Hypothalamus (tissue), 51 donors: ENCODE measurements at places on chromosomes 7 and 10.

GRCh38 chr7:19296617-19297016, 151.4 kb upstream of the FERD3L start:
- DNase-seq, result no peak

GRCh38 chr7:101125989-101126650, 784 bp upstream of the SERPINE1 start:
- no peak for DNase-seq

- no peak for DNase-seq
These were observed 22.7 kb upstream of the AGFG2 start for GRCh38 chr7:100516135-100516812.

- no peak for DNase-seq
These were observed 660.9 kb downstream of the SDK1 start for GRCh38 chr7:3961857-3962503.

DNA sequence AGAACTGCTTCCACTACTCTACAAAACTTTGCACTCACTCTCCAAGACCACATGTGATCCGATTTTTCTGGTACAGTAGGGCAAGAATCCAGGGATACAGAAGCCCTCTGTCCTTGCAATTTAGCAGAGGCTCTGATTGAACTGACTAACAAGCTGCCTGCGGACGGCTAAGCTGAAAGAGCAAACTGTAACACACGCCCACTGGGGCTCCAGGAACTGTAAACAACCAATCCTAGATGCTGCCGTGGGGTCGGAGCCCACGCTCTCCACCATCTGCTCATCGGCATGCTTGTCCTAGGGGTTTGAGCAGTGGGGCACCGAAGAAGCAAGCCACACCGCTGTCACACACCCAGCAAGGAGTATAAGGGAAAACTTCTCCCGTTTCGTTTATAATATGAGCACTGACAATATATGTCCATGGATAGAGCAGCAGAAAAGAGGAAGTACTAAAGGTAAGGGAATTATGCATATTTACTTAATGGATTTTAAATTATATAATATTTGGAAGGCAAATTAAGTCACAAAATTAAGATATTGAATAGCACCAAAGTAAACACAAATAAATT, 634.4 kb upstream of the POT1 start:
- DNase-seq, result no peak

DNA sequence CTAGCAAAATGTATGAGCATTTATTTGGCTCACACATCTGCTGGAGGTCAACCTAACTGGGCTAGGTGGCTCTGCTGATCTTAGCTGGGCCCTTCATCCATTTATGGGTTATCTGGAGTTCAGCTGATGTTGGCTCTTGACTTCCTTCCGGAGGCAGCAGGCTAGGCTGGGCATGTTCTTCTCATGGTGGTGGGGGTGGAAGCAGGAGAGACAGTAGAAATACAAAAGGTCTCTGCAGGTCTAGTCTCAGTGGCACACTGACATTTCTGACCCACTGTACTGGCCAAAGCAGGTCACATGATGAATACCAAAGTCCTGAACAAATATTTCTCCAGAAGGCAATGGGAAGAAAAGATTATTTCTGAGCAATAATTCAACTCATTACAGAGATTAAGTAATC, 334.6 kb downstream of the CRPPA start:
- DNase-seq, result no peak

- no peak for DNase-seq
These were observed 18.4 kb downstream of the SLC18A2 start for GRCh38 chr10:117259279-117259678.

GRCh38 chr10:123203393-123204126, 49.4 kb downstream of the BUB3 start:
- no peak for DNase-seq

GRCh38 chr7:8121243-8121642, 140.7 kb downstream of the ICA1 start:
- DNase-seq, result no peak

DNA sequence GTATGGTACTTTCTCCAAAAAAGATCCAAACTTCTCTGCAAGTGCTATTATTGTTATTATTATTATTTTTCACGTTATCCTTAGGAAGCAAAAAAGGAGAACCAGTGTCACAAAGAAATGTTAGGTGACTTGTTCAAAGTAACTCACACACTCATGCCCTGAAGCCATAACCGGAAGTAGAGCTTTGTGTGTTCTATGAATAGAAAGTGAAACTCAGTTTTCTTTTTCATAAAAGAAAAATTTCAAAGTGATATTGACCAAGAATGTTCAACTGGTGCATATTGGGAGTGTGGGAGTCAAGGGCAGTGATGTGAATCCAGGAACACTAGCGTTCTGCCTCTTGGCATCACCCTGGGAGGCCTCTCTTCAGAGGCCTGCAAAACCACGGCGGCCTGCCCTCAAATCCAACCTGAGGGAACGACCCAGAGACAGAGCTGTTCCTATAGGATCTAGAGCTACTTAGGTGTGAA, 106.1 kb downstream of the PRKCQ start:
- DNase-seq, result no peak

DNA sequence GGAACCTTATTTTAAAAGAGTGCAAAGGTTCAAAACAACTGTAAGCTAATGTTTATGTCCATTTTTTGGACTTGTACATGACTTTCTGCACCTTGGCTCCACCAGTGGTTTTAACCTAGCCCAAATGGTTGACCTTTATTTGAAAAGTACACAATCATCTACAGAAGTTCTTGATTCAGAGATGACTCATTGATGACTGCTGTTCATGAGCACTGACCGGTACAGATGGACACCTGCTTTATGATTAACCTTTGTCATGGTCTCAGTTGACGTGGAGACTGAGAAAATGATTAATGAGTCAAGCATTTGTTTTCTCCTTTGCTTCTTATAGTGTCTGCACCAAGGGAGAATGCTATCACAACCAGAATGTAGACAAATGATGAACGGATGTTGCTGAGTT, 55.7 kb upstream of the PTER start:
- DNase-seq, result no peak

- DNase-seq, result peak; percentile 87
These were observed 961.5 kb downstream of the KCNMA1 start for GRCh38 chr10:76675951-76676587.

- DNase-seq, result no peak
These were observed 25.6 kb upstream of the GALNTL5 start for GRCh38 chr7:151930695-151931094.

- no peak for DNase-seq
These were observed 46.6 kb downstream of the LRRN3 start for GRCh38 chr7:111137296-111138192.

DNA sequence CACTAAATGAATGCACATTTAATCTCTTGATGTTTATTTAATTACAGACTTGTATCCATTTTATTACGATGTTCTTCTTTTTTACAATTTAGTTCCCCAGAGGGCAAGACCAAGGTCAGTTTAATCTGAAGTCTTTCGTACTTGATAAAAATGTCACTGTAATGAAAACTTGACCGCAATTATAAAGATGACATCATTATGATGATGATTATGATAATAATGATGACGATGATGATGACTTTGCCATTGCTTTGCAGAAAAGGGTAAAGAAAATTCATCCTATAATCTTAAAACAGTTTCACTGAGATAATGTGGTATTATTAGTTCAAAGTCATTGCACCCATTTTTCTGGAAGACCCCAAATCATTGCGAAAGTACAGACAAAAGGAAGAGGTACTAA, 290.1 kb downstream of the NEBL start:
- no peak for DNase-seq

DNA sequence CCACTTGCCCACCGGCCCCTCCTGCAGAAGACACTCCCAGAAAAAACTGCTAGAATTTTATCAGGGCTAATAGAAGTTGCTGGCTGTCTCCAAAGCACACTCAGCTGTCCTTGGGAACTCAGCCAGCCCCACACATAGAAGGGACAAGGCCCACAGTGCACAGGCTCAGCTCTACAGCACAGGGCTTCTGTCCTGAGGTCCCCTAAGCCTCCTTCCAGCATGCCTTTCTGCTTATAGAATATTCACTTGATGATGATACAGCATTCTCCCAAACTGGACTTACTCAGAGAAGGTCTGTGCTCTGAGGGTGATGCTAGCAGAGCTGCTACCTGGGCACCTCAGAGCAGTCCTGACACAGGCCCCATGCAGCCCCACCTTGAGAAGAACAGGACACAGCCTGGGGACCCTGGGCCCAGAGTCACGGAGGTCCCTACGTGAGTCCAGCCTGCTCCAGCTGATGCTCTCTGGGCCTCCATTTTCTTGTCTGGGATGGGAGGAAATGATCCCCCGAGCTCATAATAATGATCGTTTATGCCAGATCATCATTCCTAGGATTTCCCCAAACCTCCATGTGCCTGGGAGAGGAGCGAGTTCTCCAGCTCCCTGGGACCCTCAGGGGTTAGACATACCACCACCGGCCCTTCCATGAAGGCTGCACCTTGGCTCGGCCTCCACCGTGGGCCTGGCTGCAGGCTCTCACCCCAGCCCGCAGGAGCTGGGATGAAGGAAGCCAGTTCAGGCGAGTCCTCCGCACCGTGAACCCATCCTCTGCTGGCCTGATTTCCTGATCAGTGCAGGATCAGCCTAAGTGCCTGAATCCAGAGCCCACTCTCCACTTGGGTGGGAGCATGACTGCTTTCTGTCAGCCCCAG, 145.6 kb downstream of the ZNF248 start:
- no peak for DNase-seq

DNA sequence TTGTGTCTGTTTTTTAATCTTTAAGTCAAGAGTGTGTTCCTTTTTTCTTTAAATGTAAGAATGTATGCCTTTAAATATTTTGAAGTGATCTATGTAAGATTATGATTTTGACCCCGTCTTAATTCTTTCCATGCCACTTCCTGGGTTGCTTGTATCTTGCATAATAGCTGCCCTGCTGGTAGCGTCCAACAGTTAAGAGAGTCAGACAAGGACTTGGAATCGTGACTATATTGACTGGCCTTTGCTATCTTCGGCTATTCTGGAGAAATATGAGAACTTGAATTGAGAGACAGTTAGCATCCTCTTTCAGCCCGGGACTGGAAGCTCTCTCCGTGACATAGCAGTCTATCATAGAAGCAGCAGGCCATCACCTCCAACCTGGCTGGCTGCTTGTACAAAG, 13.0 kb downstream of the NRP1 start:
- no peak for DNase-seq

- DNase-seq, result no peak
These were observed 34.1 kb downstream of the PRKG1 start for GRCh38 chr10:51108406-51108805.

DNA sequence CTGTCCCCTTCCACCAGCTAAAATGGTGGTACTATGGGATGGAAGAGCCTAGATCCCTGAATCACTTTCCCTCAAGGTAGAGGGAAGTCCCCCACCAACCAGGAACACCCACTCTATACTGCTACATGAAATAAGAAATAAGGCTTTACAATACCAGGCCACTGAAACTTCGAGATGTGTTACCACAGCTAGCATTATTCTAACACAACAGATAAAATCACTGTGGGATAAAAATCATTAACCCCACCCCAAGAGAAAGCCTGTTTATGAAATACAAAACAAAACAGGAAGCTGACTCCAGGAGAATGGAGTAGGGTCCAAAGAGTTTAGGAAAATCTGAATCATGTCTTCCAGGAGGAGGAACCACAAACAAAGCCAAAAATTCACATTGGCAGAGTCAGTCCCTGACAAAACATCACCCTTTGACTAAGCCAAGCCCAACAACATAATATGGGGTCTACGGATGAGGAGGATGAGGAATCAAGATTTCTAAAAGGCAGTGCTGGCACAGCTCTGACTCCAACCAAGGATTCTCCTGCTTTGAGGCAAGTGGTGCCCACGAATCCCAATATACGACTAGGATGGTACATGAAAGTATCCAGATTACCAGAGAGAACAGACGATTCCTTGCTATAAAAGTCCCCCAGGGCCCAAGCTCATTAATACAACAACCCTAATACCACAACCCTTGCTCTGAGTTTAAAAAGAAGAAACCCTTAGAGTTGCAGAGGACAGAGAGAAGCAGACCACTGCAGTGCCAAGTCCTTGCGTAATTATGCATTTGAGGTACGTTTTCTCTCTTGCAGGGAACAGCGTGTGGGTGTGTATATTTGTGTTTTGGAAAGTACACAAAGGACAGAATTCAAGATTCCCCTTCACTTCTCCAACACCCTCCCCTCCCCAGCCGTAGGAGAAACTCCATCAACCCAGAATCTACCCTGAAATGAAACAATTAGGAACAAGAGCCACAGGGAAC, 23.7 kb downstream of the XPNPEP1 start:
- no peak for DNase-seq

DNA sequence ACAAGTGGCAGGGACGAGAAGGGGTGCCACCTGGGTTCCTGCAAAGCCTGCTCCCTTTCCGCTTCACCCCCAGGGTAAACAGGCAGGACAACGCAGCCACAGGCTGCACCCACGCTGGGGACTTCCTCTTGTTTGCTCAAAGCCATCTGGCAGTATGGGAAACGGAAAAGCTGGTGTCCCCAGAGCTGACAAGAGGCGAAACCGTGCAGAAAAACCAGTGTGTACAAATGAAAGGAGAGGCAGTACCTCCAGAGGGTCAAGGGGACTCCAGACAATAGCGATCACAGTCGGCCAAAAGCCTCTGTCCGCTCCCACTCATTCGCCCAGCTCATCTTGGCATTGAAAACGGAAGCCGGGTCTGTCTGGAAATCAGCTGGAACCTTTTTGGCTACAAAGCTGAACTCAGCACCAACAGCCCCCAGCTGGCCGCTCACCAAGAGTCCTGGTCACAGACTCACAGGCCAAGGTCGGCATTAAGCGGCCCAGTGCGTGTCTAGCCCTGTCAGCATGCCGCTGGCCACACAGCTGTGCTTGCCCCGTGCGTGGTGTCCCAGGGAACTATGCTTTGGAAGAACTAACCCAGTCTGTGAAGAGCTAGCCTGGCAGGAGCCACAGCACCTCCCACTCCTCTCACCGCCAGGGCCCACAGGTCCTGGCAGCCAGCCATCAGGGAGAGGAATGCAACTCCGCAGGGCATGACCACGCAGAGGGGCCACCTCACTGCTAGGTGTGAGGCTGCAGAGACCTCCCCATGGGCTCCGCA, 10.4 kb downstream of the TNS3 start:
- DNase-seq, result no peak

- DNase-seq, result no peak
These were observed 54.3 kb upstream of the ITGB1 start for GRCh38 chr10:33012306-33012705.

GRCh38 chr10:24873281-24873683, 79.1 kb downstream of the PRTFDC1 start:
- no peak for DNase-seq

DNA sequence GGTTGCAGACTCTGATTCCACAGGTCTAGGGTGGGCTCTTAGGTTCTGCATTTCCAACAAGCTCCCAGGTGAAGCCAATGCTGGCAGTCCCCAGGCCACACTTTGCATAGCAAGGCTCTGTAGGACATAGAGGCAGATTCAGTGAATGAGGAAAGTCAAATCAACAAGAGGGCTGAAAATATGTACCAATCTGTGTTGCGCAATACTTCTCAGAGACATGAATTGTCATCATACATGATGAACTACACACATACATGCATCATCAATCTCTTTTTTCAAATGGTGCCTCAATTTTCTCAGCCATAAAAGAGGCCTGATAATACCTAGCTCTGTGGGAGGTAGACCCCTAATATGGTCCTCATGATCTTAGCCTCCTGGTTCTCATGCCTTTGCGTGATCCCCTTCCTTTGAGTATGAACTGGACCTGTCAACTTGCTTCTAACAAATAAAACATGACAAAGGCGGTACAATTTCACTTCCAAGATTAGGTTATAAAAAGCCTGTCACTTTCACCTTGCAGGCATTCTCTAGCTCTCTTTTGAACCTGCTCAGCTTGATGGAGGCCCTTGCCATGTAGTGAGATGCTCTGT, 49.0 kb downstream of the PIK3CG start:
- DNase-seq, result no peak
